Foreskin fibroblast (primary cell): ENCODE measurements at places on chromosomes 12 and 14.

GRCh38 chr14:89428546-89429198 is 11.6 kb upstream of the FOXN3 start:
- peak; percentile 66 for DNase-seq

- DNase-seq, result peak; percentile 87
Measured at GRCh38 chr12:56565510-56566101, 44.0 kb downstream of the RBMS2 start.

- no peak for DNase-seq
Measured at GRCh38 chr14:106396999-106397398, 870.6 kb downstream of the TMEM121 start.

DNA sequence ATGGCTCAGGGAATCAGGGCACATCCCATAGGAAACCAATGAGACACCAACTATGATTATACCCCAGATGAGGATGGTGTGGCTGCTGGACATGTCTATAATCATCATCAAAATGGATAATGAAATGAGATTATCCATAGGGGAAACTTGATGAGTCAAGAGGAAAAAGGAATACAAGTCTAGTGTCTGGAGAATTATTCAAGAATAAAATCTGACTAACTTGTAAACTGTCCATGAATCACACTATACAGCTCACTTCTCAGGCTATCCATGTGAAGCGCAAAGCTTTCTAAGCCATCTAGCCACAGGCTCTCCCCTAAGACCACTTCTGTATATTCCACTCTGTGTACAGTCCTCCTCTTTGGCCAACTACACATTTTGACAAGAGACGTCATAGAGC is 52.5 kb downstream of the DUSP16 start:
- peak; percentile 70 for DNase-seq

DNA sequence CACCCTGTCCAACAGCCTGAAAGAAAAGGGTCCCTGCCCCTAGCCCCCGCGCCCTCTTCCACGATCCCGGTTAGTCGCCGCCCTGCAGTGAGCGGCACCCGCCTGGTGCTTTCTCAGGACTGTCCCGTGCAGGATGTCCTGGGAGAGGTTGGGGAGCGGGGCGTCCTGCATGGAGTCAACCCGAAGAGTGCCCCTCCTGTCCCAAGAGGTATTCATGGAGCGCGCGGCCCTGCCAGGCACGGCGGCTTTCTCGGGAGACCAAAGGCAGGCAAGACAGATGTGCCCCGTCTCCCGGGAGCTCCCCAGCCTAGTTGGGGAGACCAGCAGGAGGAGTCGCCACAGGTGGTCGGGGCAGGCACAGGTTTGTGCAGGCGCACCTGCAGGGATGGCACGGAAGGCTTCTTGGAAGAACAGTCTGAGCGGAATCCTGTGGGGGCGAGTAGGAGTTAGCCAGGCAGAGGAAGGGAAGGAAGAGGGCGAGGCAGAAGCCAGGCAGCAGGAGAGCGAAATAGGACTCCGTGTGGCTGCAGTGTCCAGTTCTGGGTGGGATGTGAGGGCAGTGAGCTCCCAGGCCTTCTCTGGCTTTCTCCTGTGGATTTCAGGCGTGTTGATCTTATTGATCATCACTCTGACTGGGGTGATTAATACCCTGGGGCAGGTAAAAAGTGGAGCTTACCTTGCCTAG is 723 bp downstream of the SIVA1 start:
- no peak for DNase-seq

DNA sequence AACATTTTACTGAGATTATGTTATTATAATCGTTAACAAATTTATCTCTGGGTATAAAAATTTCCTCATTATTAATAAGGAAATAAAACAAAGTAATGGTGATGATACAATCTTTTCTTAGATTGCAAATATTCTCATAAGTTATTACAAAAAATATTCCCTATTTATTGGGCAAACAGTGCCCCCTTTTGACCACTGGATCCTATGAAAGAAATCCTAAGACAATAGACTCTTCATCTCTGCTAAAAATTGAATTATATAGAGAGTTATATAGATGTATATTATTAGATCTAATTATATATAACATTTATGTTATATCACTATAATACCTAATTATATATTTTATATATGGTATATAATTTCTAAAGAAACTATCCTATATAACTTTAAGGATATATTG is 94.2 kb upstream of the FGD4 start:
- DNase-seq, result peak; percentile 64

DNA sequence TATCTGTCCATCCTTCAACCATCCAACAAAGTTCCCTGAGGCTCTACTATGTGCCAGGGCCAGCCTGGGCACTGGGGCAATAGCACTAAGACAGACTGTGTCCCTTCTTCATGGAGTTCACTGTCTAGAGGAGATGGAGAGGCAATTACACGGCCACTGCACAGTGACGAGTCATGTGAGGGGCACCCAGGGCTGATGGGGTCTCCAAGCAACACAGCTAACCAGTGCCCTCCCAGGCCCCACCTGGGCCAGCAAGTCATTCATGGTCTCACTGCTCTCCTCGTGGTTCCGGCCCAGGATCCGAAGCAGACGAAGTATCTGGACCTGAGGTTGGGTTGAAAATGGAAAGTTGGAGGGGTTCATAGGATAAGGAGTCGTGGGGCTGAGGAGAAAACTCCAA is 2.7 kb downstream of the AP1G2 start:
- DNase-seq, result no peak

DNA sequence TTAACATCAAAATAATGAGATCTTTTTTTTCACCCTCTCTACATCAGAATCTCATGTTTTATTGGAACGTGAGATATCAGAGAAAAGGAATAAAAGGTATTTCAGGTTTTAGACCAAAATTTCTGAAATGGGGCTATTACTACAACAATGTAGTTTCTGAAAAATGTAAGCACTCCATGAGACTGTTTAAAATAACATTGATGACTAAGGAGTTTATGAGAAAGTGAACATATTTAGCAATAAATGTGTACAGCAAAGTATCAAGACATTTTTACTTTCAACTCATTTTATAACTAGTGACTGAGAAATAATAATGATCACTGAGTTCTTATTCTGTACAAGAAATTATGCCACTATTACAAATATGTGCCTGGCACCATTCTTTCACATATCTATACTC is 39.3 kb upstream of the ABCC9 start:
- no peak for DNase-seq
